Fibroblast of the aortic adventitia (primary cell): ENCODE measurements at places on chromosomes 5 and 9. TPM values are rescaled to one million over a fixed set of nuclear protein-coding genes. Genes with fewer than 3 reads are reported as not detected.

The COL15A1 gene
- total RNA-seq, result 25.1 and 25.3 TPM in 2 replicates

The PCDHA4 gene
- total RNA-seq, result 0.09 and 1.1 TPM in 2 replicates

The FIBCD1 gene
- 0.27 TPM in 1 of 2 replicates, not detected in the other for total RNA-seq

The CAPSL gene
- total RNA-seq, result not detected in 2 replicates

The PCDHB3 gene
- total RNA-seq, result 0.27 and 0.74 TPM in 2 replicates

The SPATA31E1 gene
- not detected in 2 replicates for total RNA-seq

The SOHLH1 gene
- total RNA-seq, result not detected in 2 replicates

The HK3 gene
- total RNA-seq, result not detected in 2 replicates

The CDKN2A gene
- total RNA-seq, result 21.8 and 59.9 TPM in 2 replicates

The SIT1 gene
- total RNA-seq, result 0.18 and 1.6 TPM in 2 replicates

The PTAR1 gene
- total RNA-seq, result 34.0 and 119 TPM in 2 replicates

The FOXD4L6 gene
- not detected in 2 replicates for total RNA-seq

The KLHL3 gene
- total RNA-seq, result 1.3 and 3.0 TPM in 2 replicates

The CDO1 gene
- 7.0 and 24.8 TPM in 2 replicates for total RNA-seq

The PPIC gene
- total RNA-seq, result 53.5 and 57.2 TPM in 2 replicates

The TMEM174 gene
- not detected in 2 replicates for total RNA-seq

The MSANTD3 gene
- total RNA-seq, result 50.9 and 76.1 TPM in 2 replicates

The MAP1B gene
- 130 and 401 TPM in 2 replicates for total RNA-seq

The GRM6 gene
- not detected in 2 replicates for total RNA-seq

The ENDOG gene
- 11.1 and 14.3 TPM in 2 replicates for total RNA-seq

The SLC25A48 gene
- total RNA-seq, result not detected in 2 replicates

The WNK2 gene
- not detected in 2 replicates for total RNA-seq

The IL4 gene
- 0.36 TPM in 1 of 2 replicates, not detected in the other for total RNA-seq

The OR1J2 gene
- total RNA-seq, result 1.6 TPM in 1 of 2 replicates, not detected in the other

The RASA1 gene
- 31.0 and 46.2 TPM in 2 replicates for total RNA-seq

The SPINK4 gene
- total RNA-seq, result not detected in 2 replicates

The CBY3 gene
- total RNA-seq, result not detected in 2 replicates

The IFNA2 gene
- not detected in 2 replicates for total RNA-seq

The PCDHGB6 gene
- total RNA-seq, result 3.8 and 5.8 TPM in 2 replicates
